Activated naive CD8-positive, alpha-beta T cell treated with anti-CD3 and anti-CD28 coated beads, Interleukin-2, amount 50 U/mL, for 24 hours (primary cell): ENCODE measurements at places on chromosomes 4 and X.

GRCh38 chr4:576245-576821 is at the start of gene TMEM271:
TMEM271 (minus strand) TSS chr4:576295; CDS start chr4:576062, 233 bp downstream.
- no peak for DNase-seq

DNA sequence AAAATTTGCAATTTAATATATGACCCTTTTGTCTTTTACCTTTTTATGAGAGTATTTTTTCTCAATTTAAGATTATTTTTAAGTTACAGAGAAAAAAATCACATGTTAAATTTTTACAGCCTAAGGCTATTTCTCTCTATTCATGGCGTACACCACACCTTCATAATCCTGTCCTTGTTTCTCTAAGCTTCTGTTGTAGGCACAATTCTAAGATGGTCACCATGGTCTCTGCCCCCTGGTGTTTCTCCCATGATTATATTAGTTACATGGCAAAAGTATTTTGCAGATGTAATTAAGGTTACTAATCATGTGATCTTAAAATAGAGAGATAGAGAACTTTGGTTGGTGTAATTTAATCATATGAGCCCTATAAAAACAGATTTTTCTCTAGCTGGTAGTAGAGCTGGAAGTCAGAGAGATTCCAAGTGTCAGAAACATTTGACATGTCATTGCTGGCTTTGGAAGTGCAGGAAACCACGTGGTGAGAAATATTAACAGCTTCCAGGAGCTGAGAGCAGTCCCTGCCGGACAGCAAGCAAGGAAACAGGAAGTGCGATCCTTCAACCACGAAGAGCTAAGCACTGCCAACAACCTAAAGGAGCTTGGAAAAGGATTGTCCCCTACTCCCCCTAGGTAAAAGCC is 89.8 kb downstream of the EIF4E start:
- DNase-seq = no peak

DNA sequence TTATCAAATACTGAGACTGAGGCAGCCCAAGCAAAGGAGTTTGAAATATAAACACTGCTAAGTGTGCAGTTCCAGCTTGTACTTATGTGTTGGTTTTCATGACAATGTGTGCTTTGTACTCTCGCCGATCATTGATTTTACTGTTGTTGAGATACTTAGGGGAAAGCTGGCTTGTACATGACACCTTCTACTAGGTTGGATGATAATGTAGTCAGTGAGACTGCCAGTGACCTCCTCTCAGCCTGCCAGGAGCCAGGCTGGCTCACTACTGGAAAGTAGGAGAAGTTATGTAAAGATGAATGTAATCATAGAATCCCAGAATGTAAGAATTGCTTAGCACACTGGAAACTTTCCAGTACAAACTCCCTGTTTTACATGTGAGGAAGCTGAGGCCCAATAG is 132.0 kb downstream of the AFF2 start:
- no peak for DNase-seq

- DNase-seq = no peak
These were observed 38.2 kb downstream of the MAGED1 start for GRCh38 chrX:51931566-51932150.

- no peak for DNase-seq
These were observed 21.5 kb downstream of the FHDC1 start for GRCh38 chr4:152957437-152958171.

DNA sequence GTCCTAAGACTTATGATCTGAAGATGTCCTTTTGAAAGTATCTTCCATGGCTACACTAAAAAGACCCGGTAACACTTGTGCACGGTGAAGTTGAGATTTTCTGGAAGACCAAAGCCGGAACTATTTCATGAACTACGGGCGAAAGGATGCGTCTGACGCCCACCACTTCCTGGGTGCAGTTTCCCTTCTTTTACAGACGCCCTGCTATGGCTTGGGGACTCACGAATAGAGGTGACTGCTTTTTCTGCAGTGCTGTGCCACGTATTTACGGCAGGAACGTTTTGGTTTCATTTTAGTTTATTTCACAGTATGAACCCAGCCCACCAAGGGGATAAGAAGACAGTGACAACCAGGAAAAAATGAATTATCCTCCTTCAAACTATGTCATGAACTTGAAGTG is 180.4 kb downstream of the AFAP1 start:
- DNase-seq = peak; percentile 67

DNA sequence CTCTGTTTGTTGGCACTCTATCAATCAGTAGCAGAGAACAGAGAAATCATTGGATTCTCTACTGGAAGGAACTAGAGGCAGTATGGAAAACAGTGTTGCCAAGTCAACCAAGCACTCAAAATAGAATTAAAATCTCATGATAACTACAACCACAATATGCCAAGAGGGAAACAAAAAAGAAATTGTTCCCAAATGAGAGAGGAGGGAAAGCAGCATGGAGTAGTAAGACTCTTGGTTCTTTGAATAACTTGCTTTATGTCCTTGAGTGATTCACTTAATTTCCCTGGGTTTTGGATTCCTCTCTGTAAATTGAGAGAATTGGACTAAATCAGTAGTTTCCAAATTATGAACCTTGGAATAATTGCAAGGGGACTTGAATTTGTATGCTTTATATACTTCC is 285.5 kb upstream of the ANKRD50 start:
- no peak for DNase-seq

DNA sequence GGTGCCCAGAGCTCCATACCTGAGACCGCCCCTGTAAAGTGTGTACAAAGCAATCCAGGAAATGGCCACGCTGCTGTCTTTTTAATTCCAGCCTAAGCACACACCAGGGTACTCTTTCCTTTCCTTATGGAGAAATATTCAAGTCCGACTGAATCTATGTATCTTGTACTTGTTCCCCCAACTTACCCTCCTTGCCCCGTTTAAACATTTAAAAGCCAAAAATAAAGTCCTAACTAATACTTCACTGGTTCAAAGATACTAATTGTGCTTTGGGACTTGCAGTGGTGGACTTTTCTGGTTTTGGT is 731 bp upstream of the AMMECR1 start:
- no peak for DNase-seq

- DNase-seq = no peak
These were observed 66.3 kb downstream of the HTRA3 start for GRCh38 chr4:8335848-8336247.

DNA sequence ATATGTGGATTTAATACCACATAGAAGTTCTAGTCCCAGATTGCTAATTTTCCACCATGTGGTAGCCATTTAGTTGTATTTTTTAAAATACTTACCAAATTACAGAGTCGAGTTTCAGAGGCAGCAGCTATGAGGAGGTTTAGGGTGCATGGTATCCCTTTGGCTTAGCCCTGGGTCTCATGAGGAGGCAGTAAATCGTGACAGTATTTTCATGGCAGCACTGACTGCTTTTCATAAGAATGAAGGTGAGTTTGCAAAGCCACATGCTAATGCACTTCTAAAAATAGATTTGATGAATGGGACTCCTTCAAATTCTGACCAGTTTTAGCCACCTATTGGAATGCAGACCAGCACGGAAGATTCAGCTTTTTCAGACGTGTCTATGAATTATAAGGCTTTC is 114.0 kb upstream of the FRG1 start:
- no peak for DNase-seq

DNA sequence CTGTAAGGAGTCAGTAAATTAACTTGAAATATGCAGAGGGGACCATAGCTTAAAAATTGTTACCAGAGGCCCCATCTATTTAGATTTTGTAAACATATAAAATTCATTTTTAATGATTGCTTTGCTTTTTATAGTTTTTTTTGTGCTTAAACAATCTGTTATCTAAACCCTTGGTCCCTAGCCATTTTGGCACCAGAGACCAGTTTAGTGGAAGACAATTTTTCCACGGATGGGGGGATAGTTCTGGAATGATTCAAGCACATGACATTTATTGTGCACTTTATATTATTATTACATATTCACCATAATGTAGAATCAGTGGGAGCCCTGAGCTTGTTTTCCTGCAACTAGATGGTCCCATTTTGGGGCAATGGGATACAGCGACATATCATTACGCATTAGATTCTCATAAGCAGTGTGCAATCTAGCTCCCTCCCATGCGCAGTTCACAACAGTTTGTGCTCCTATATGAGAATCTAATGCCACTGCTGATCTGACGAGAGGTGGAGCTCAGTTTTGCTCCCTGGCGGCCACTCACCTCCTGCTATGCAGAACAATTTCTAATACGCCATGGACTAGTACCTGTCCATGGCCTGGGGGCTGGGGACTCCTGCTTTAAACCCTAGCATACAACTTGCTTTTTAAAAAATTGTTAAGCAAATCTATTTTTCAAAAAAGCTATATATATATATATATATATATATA is 5.9 kb downstream of the ZXDA start:
- DNase-seq = no peak

DNA sequence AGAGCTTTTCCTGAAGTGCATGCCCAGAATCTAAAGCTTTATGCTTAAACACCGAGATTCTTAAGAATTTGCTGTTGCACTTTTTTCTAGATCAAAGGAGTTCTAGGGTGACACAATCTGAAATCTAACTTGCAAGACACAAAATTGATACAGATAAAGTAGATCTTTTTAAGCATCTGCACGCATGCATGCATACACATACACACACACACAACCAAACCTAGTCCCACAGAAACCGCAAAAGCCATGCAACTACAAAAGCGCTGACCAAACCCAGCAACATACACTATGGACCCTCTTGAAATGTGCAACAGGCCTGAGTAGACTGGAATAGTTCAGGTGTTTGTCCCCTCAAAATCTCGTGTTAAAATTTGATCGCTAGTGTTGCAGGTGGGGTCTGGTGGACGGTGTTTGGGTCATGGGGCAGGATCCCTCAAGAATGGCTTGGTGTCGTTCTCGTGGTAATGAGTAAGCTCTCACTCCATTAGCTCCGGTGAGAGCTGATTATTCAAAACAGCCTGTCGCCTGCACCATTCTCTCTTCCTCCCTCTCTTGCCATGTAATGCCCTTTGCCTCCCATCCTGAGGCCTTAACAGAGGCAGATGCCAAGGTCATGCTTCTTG is 52.7 kb downstream of the IRF2 start:
- no peak for DNase-seq

DNA sequence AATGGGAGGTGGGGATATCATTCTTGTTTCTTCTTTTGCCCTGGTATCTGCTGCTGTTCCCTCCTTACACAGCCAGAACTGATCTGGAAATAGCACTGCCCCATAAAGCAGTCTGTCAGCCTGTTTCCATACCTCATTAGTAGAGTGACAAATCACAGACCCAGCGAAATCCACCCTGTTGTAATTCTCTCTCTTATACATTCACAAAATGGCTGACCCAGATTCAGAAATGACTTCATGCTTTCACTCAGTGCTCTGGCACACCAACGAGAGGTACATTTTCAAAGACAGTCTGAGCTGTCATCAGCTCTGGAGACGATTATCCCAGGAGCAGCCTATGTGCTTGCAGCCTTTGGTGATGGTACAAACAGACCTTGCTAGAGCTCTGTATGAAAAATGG is 164.6 kb downstream of the AFF2 start:
- no peak for DNase-seq

DNA sequence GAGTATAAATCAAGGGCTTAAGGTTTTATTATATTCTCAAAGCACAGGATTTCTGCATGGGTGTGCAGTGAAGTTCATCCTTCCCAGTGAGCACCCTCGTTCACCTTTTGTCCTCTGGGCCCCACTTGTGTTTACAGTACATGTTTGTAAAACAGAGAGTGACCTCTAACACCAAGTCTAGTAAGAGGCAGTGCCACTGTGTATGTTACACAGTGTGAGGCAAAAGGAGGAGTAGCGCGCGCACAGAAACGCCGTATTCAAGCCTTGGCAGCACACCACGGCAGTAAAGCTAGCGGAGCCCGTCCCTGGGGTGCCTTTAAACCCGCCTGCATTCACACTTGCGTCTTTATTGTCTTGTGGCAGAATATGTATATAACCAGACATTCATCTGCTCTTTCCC is 51.9 kb downstream of the CCNI start:
- DNase-seq = no peak

GRCh38 chrX:40005292-40006011 is 92.3 kb downstream of the BCOR start:
- DNase-seq = no peak

- no peak for DNase-seq
These were observed 26.4 kb upstream of the LRCH2 start for GRCh38 chrX:115260330-115260729.

GRCh38 chr4:157600583-157600982 is 380.1 kb downstream of the GRIA2 start:
- DNase-seq = no peak

DNA sequence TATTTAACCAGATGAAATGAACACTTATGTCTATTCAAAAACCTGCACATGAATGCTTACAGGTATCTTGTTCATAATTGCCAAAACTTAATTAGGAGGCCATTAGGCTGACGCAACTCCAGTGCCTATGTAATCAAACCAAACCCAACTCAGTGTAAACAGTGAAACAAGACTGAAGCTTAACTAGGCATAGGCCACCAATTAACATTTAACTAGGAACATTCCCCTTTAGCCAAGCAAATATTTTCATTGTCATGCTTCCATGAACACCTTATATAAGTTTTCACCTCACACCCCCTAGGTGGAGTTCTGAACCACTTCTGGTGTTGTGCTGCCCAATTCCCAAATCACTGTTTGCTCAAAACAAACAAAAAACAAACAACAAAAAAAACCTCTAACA is 686.0 kb downstream of the STPG2 start:
- DNase-seq = no peak

DNA sequence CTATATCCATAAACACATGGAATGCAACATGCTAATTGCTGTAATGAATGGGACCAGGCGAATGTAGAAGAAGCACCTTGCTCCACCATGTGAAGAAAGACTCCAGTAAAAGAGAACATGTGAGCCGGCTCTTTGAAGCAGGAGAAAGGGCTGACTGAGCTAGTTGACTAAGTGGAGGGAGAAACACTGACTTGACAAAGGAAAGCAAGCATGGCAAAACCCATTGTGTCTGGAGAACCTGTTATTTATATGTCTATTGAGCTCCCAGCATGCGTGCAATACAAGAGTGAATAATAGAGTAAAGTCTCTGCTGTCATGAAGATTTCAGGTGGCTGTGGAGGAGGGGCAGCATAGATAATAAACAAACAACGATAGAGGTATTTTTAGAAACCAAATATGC is 559.9 kb downstream of the RAB28 start:
- DNase-seq = no peak

DNA sequence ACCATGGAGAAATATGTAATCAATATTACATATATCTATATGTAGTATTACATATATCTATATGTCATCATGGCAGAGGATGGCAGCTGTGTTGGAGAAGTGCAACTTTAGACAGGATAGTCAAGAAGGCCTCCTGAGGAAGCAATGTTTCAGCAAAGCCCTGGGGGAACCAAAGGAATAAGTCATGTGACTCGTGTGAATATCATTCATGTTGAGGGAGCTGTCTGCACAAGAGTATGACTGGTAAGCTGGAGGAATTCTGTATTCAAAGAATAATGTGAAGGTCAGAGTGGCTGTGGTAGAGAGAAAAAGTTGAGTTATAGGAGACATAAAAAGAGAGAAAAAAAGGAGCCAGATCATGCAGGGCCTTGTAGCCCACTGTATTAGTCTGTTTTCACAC is 92.9 kb upstream of the EDNRA start:
- DNase-seq = no peak

DNA sequence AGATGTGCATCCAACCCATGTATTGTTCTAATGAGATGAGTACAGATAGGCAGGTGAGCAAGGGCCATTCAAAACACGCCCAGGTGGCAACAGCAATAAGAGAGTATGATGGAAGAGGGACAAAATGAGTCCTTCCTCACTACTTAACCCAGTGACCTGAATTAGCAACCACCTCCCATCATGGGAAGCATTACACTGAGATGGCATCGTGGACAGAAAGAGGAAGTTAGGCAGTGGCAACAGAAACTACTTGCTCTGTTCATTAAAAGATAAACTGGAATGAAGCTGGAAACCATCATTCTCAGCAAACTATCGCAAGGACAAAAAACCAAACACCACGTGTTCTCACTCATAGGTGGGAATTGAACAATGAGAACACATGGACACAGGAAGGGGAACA is 17.2 kb downstream of the RXFP1 start:
- DNase-seq = no peak
